ENCODE measurements at places on chromosomes 2 and 18.

GRCh38 chr2:121017396-121017795 is 267.6 kb downstream of the TFCP2L1 start:
- no peak for DNase-seq

DNA sequence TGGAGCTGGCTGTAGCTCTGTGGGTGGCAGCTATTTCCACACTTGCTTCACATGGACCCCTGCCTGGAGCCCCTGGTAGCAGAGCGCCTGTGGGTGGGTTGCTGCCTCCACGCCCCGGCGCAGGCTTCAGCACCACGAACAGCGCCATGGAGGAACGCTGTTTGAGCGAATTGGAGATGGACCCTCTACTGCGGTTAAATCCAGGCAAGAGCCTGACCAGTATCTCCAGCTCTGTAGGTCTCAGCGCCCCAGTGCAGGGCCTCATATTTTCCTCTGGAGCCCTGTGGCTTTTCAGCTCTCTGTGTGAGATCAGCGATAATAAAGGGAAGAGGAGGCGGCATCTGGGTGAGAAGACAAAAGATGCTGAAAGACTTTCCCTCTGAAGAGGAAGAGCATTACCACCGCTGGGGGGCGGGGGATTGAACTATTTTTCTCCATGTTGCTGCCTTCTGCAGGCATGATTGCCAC is 12.0 kb downstream of the ONECUT2 start:
- DNase-seq: no peak

DNA sequence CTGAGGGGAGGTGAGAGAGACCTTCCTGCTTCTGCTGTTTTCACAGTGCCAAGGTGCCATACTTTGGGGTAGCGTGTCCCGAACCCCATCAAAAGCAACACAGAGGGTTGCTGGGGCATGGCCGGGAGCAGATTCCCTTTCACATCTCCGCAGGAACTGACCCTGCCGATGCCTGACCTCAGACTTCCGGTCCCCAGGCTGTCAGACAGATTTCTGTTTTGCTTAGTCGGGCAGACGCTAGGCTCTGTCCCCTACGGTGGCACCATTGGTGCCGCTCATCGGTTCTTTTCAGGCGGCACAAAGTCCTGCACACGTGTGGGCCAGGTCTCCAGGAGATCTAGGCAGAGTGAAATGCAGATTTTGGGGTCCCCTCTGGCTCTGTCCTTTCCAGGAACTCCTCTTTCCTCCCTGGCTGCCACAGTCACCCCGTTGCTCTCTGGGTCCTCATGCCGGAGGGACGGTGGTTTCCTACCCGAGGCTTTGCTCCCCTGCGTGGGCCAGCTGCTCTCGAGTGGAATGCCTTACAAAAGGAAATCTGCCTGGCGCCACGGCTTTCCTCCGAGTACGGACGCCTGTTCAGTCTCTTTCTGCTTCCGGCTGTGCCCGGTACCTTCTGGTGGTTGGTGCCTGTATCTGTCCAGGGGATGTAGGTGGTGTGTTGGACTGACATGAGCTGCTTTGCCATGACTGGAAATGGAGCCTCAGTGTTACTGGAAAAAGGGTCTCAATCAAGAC is 39.3 kb downstream of the RTP5 start:
- no peak for DNase-seq

GRCh38 chr18:44594799-44595467 is 85.8 kb upstream of the SETBP1 start:
- DNase-seq: no peak

DNA sequence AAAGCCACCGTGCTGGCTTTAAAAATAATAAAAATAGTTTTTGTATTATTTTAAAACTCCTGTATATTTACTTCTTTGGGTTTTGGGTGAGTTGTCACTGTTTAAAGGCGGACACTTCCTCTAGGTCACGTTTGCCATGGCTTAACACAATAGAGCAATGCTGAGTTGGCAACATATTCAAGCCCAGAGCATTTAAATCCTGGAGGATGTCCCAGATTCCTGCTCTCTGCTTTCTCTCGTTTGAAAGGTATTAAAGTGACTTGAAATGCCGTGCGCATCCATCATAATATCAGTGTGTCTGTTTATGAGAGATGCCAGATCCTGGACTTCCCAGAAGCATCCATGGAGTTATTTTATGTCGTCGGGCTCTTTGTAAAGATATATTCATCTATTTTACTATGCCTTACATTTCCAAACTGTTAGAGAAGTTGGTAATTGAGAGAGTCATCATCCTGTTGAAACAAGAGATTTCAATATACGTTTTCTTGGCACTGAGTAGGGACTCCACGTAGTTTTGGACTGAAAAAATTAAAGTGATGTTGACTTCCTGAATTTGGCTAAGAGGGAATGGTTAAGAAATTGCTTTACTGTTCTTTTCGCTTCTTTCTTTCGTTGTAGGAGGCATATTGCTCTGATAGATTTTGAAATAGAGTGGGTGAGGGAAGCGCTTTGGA is 150.6 kb downstream of the ZNF236 start:
- DNase-seq: no peak

- no peak for DNase-seq
These were observed 701.6 kb downstream of the SATB2 start for GRCh38 chr2:198756166-198756565.

DNA sequence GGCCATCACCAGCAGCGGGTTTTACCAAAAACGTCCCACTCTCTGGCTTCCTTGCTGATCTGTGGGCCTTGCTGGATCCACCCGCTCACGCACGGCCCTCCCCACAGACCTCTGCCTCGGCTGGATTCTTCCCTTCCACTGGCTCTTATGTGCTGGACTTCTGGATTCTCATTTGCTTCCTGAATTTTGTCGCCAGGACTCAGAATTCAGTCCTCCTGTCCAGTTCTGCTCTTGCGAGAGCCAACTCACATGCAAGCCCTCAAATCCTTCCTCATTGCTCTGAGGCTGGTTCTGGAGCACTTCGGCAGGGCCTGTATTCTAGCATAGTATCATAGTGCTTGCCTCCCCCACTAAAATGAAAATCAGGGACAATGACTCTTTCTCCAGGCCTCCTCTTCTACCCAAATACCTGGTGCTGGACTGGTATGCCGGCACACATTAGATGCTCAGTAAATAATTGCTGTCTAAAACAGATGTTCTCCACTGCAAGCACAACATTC is 115.5 kb downstream of the ATL2 start:
- no peak for DNase-seq

DNA sequence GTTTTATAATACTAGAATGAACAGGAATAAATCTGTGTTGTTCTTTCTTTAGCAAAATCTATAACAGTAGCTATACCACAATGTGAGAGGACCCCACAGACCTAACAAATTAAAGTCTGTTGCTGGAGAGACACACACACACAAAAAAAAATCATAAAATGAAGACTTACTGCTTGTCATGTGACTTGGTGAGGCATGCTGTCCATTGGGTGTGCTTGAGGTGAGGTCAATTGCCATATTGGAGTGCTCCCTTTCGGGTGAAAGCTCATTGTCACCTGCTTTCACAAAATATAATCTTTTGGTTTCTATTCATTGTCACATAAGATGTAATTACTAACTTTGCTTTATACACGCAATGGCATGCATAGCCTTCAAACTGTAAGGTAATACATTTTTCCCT is 3.9 kb downstream of the IKZF2 start:
- DNase-seq: no peak

DNA sequence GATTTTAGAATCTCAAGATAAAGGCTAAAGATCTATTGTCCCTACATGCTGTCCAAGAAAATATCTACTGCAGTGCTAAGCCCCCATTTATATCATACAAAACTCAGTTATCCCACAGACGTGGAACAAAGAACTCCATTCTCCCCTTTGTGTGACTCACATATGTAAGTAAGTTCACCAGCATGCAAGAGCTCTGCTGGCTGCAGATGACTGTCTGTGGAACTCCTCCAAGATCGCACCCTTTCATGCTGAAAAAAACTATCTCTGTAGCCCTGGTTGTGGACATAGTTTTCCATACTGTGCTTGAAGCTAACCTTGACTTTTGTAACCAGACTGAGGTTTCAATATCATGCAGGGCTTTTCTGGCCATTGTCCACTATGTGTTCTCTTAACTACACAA is 207.1 kb downstream of the ZNF521 start:
- DNase-seq: no peak

- no peak for DNase-seq
These were observed 77.6 kb upstream of the RAB6C start for GRCh38 chr2:129901754-129902415.

DNA sequence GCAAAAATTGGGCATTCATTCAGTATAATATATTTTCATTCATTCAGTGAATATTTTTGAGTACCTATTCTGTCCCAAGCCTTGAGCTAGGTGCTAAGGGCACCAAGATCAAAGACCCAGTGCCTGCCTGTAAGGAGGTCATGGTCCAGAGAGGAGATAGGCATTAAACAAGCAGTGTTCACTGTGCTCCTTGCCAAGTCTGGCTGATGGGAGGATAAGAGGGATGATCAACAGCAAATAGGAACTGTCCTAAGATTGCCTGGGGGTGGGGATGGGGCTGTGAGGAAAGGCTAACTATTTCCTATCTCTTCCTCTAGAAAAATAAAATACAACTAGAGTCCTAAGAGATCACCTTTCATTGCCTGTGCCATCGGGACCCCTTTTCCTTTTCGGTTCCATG is 60.4 kb downstream of the SETBP1 start:
- no peak for DNase-seq

DNA sequence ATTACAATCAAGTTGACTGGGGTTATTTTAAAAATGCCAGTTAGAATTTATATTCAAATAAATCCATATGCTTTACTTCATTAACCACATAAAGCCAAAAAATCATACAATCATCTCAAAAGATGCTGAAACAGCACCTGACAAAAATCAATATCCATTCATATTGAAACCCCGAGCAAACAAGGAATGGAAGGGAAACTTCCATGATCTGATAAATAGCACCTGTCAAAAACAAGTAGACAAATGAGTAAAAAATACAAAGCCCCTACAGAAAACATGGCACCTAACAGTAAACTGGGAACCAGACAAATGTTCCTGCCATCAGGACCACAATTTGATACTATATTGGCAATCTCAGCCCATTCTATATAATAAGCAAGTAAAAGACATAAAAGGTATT is 227.5 kb downstream of the HDAC4 start:
- DNase-seq: no peak

- peak; percentile 51 for DNase-seq
These were observed 144.1 kb upstream of the STK17B start for GRCh38 chr2:196315388-196316049.

- DNase-seq: no peak
These were observed 19.5 kb upstream of the SOS1 start for GRCh38 chr2:39140322-39140847.

- no peak for DNase-seq
These were observed 472 bp downstream of the CNOT11 start for GRCh38 chr2:101253013-101253702.

GRCh38 chr2:145064511-145064910 is 544.6 kb upstream of the ZEB2 start:
- DNase-seq: no peak

- DNase-seq: no peak
These were observed 54.8 kb upstream of the CCDC141 start for GRCh38 chr2:179104736-179105135.

GRCh38 chr2:105125428-105125827 is 87.6 kb downstream of the MRPS9 start:
- DNase-seq: no peak

DNA sequence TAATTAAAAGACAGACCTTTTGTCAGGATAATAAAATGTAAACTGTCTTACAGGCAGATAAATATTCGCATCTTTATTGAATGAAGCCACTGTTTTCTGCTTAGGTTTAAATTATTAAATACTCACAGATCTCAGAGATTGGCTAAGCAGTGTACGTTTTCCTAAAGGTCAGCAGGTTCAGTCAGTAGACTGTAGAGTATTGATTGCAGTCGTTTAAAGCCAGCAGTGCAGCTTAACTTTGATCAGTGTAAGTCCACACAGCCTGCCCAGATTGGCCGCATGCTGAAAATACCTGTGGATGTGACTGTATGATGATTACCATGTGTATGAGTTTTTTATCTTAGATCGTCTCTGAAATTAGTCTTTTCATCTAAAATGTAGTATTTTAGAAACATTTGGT is 42.3 kb downstream of the ATP9B start:
- no peak for DNase-seq

Data from Caki2 (cell line).